DMS53 (cell line): ENCODE measurements at places on chromosomes 6 and 20.

DNA sequence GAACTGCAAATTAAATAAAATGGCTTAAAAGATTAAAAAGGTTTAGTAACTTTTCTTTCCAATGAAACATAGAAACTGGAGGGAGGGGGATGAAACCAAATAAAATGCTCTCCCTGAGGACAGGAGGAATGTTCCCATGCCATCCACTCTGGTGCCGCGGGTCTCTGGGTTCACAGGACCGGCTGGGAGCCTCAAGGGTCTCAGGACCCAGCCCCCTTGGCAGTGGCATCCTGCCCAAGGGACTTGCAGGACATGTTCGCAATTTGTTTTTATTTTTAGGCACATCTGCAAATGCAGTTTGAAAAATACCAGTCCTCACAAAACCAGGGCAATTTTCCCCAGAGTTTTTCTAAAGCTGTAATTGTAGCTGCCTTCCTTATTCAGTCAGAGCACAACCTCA lies 7.5 kb downstream of the BEND3 start:
- DNase-seq, result no peak

DNA sequence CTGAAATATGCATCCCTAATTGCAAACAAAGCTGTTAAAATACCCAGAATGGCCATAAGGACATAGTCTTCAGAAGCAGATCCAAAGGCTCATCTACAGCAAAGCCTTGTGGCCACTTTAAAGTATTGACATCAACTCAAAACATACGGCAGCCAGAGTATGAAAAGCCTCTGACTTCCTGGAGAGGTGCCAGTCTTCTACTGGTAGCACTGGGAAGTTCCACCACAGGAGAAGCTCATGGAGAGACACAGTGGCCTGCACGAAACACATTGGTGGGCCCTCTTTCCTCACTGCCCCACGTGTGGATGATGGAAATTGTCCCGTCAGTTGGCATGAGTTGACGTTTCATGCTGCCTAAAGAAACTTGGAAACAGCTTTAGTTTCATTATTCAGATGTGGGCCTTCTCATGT lies 202.6 kb upstream of the HEY2 start:
- peak; percentile 72 for DNase-seq

- DNase-seq, result no peak
Measured at GRCh38 chr6:4512051-4512471, 264.1 kb upstream of the CDYL start.

DNA sequence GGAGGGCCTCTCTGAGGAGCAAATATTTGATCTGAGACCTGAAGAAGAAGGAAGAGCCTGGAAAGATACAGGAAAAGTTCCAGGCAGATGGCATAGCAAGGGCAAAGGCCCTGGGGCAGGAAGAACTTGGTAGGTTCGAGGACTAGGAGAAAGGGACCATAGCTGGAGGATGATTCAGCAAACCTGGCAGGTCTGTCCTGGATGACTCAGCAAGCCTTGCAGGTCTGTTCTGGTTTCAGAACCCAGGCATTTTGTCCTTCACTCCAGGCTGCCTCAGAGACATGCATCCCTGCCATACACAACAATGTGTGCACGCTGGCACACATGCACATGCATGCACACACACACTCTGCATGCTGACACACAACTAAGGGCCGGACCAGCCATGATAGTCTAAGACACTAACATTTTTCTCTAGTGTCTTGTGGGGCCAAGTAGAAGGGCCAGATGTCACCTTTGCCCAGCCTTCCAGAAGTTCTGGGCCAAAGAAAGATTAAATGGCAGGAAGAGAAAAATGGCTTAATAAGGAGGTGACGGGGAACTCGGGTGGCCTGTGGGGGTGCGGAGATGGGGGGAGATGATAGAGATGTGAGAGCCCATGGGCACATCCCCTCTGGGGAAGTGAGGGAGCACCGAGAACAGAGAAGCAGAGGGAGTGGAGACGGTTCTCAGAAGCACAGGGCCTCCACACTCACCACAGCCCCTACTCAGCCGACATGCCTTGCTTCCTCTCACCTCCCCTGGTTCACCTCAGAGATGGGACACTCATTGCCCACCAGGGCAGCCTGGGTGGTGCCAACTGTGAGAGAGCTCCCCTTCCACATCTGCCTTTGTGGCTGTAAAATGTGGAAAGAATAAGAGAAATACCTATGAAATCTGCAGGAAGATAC lies 15.4 kb upstream of the TRIB3 start:
- peak; percentile 69 for DNase-seq

DNA sequence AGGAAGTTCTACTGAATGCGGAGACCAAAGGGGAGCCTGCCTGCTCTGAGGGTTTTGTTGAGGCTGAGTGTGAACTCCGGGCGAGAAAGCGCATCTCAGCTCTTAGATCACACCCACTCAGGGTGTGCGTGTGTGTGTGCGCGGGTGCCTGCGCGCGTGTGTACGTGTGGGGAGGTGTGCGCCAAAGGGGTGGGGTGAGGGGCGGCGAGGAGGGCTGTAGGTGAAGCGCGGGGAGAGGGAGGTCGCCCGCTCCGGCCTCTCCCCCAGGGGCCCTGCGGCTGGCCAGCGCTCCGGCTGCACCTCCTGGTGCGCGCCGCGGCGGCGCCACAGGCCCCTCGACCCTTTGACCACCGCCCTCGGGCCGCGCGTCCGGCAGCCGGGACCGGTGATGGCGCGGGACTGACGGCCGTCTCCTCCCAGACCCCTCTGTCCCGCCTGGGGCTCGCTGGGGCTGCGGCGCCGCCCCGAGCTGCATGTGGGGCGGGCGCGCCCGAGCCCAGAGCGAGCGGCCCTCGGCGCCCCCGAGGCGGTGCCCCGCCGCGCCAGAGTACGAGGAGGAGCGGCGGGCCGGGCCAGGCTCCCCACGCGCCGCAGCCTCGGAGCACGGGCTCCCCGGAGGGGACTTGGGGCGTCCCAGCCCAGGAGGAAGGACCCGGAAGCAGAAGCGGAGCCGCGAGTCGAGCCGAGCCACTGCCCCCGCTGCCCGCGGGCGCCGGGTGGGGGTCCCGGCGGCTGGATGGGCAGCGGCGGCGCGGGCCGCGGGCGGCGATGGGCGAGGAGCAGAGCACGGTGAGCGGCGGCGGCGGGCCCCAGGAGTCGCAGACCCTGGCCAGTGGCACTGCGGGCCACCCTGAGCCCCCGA lies at the start of gene RNF217:
RNF217 (plus strand) TSS at position 661 of the 862 bp plus-strand sequence; CDS start at position 769, 108 bp downstream.
- DNase-seq, result peak; percentile 73

DNA sequence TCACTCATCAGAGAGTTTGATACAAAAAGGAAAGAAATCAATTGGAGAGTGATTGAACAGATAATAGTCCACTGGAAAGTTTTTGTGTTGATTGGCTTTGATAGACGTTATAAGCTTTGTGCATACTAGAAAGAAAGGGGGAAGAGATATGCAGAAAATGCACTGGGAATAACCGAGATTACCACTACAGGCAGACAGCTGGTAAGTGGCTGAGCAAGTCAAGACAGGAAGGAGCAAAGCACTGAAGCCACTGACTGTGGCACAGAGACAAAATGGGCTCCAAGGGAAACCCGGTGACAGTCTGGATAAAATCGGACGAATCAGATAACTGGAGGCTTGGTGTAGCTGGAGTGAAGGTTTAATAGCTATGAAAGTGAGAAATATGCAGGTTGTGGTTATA lies 209.0 kb downstream of the SIM1 start:
- no peak for DNase-seq

DNA sequence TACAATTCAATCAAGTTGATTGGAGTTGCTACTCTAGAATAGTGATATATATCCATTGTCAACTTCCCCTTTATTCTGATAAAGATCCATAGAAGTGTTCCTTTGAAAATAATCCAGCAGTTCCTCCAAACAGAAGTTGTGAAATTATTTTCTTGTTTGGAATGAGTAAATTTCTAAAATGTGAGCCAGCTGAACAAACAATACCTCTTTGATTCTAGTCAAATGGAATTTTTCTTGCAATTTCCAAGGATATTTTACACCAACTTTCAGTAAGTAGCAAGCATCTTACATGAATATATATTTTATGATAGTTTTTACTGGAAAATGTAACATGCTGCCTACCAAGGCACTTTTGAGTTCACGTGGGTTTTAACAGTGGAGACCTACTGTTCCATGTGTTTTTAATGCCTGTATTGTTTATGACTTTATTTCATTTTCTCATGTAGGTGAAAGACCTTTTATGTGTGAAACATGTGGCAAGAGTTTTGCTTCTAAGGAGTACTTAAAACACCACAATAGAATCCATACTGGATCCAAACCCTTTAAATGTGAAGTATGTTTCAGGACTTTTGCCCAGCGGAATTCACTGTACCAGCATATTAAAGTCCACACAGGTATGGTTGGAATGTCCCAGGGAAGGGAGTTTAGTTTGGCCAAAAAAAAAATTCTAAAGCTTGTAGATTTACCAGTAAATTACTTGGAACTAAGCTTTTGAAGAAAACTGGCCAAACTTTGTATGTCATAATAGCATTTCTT lies 6.5 kb downstream of the GZF1 start:
- no peak for DNase-seq

- DNase-seq, result no peak
Measured at GRCh38 chr6:41255638-41256246, 27.6 kb downstream of the TREML4 start.

GRCh38 chr20:56875052-56875659 lies 246.1 kb downstream of the TFAP2C start:
- DNase-seq, result peak; percentile 13

DNA sequence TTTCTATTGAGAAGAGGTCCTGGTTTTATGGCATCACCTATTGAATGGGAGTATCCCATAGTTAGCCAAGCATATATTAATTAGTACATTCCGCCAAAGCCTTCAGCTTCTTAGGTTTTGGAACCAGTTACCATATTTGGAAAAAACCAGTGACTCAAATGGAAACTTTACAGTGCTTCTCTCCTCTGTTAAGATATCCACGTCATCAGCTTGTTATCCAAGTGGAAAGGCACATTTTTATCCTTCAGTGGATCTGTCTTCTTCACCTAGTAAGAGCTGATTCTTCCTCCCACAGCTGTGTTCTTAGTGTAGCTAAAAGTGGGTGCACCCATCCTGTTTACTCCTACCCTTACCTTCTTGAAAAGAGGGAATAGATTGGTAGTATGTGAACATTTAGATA lies 34.5 kb downstream of the TPD52L1 start:
- no peak for DNase-seq

DNA sequence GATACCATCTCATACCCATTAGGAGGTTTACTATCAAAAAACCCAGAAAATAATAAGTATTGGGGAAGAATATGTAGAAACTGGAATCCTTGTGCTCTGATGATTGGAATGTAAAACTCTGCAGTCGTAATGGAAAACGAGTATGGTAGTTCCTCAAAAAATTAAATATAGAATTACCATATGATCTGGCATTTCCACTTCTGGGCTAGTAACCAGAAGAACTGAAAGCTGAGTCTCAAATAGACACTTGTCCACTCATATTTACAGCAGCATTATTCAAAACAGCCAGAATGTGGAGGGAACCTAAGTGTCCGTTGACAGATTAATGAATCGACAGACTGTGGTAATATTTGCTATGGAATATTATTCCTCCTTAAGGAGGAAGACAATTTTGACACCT lies 44.3 kb downstream of the FOXC1 start:
- DNase-seq, result no peak

GRCh38 chr6:144335311-144335861 lies 50.3 kb downstream of the UTRN start:
- DNase-seq, result peak; percentile 33

GRCh38 chr6:126118936-126119335 lies 132.6 kb downstream of the TRMT11 start:
- DNase-seq, result no peak

DNA sequence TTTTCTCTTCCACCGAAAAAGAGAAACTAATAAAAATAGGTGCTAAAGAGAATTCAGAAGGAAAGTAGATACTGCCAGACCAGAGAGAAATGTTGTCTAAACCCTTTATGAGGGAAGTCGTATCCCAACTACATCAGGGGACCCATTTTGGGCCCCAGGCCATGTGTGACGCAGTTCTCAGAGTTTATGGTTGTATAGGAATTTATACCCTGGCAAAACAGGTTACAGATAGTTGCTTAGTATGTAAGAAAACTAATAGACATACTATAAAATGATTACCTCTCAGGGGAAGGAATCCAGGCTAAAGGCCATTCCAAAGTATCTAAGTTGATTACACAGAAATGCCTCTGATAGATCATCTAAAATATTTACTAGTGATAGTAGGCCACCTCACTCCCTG lies 28.6 kb upstream of the SLC52A3 start:
- no peak for DNase-seq

- no peak for DNase-seq
Measured at GRCh38 chr6:870096-870495, 177.2 kb upstream of the EXOC2 start.

DNA sequence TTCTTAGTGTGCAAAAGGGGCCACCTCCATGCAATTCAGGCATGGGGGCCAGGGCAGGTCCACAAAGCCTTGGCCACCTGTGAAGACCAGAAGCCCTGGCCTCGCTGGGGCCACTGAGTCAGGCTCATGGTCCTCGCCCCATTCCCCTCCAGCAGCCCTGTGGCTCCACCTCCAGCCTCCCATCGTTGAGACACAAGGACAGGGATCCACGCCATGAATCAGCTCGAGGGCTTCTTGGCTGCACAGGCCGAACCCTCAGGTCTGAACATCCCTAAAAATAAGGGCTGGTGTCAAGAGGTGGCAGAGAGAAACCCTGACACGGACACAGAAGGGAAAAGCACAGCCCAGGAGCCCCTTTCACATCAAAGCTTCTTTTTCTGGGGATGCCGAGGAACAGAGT lies 68.6 kb upstream of the QKI start:
- no peak for DNase-seq

DNA sequence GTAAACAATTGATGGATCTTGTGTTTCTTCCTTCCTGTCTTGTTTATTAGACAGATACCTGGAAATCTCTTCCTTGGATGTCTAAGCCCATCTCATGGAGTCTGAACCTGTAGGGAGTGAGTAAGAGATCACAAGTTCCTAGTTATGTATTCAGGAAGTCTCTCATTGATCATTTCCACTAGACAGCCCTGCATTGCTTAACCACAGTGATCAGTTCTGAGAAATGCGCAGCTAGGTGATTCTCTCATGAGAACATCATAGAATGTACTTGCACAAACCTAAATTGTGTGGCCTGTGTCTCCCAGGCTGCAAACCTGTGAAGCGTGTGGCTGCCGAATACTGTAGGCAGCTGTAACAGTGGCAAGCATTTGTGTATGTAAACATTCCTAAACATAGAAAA lies 39.1 kb downstream of the FAM120B start:
- DNase-seq, result no peak

- peak; percentile 32 for DNase-seq
Measured at GRCh38 chr6:79079561-79080041, 1.5 kb upstream of the PHIP start.

- peak; percentile 13 for DNase-seq
Measured at GRCh38 chr6:149628875-149629510, 19.5 kb downstream of the KATNA1 start.

DNA sequence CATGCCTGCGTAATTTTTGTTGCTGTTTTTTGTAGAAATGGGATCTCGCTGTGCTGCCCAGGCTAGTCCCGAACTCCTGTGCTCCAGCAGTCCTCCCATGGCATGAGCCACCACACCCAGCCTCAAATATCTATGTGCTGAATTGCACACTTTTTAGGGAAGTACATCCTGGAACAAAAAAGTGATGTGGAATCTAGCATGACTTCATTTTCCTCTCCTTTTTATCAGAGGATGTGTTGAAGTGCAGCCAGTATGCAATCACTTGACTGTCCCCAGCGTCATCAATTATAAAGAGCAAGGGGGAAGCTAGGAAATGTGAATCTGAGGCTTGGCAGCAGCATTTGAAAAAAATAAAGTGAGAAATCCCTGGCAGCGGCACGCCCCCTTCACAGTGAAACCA lies 6.4 kb upstream of the EXOC2 start:
- DNase-seq, result peak; percentile 13
